Dorsolateral prefrontal cortex (tissue), 122 donors: ENCODE measurements at places on chromosomes 3 and 15. TPM values are rescaled to one million over a fixed set of nuclear protein-coding genes. Genes with fewer than 3 reads are reported as not detected.

KBTBD13 gene
- not detected for total RNA-seq

TTLL13 gene
- 3.0 TPM for total RNA-seq

C3orf49 gene
- total RNA-seq: not detected

C3orf70 gene
- 33.4 TPM for total RNA-seq

PCSK6 gene
- total RNA-seq: 58.0 TPM

ECE2 gene
- total RNA-seq: 19.3 TPM

LRRC57 gene
- 27.6 TPM for total RNA-seq

GCNT3 gene
- total RNA-seq: not detected

DNA sequence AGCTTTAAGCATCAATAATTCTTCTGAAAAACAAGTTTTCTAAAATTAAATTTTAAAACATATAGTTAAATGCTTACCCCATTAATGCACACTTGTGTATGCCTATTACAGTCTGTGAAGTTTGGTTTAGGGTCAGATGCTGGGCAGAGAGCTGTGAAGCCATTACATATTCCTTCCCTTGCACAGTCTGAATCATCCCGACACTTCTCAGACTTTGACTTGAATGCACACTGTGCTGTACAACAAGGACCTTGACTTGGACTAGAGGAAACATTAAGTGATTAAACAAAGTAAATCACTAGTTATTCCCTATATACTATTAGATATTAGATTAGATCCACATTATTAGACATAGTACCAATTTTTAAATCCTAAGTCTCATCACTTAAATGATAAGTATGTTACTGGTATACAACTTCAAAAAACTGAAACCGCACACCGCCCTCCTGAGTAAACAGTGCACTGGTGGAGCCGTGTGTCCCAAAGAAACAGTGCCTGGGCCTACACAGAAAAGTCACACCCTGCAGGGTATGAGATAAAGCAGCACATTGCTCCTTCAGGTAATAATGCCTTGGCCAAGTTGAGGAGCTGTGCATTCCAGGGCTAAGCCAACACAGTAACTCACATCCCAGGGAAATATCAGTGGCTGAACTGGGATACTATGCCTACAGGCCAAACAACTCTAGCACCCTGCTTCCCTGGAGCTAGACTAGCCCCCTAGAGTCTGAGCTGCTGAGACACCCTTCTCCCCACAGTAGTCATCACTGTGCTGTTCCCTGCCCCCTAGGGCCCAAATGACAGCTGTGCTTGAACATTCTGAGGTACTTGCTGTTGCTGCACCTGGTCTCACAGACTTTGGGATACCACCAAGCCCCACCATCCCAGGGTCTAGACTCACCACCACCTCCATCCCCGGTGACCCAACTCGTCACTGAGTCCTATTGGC lies 137.5 kb downstream of the ADAM10 start:
- no peak for DNase-seq

GRCh38 chr3:123778991-123779622 lies 105.0 kb downstream of the MYLK start:
- DNase-seq: no peak

- no peak for DNase-seq
These were observed 12.9 kb downstream of the GABRB3 start for GRCh38 chr15:26759986-26760385.

- DNase-seq: no peak
These were observed 3.5 kb downstream of the NR2E3 start for GRCh38 chr15:71813723-71814470.

DNA sequence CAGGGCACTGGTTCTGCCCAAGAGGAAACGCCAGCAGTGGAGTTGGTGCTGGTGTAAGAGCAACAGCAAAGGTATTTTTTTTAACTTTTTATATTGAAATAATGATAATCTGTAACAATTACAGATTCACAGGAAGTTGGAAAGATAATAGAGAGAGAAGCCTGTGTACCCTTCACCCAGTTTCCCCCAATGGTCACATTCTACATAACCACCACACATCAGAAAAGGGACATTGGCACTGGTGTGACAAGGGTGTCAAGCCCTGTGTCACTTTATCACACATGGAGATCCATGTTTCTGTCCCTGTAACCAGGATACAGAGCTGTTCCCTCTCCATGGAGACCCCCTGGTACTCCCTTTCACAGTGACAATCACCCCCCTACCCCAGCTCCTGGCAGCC lies 9.1 kb upstream of the PLXNA1 start:
- no peak for DNase-seq

GRCh38 chr15:40927495-40927872 lies 1.7 kb upstream of the DLL4 start:
- no peak for DNase-seq

GRCh38 chr3:158217992-158218391 lies 108.1 kb downstream of the RSRC1 start:
- no peak for DNase-seq

GRCh38 chr3:13378155-13378554 lies 42.0 kb downstream of the NUP210 start:
- no peak for DNase-seq

DNA sequence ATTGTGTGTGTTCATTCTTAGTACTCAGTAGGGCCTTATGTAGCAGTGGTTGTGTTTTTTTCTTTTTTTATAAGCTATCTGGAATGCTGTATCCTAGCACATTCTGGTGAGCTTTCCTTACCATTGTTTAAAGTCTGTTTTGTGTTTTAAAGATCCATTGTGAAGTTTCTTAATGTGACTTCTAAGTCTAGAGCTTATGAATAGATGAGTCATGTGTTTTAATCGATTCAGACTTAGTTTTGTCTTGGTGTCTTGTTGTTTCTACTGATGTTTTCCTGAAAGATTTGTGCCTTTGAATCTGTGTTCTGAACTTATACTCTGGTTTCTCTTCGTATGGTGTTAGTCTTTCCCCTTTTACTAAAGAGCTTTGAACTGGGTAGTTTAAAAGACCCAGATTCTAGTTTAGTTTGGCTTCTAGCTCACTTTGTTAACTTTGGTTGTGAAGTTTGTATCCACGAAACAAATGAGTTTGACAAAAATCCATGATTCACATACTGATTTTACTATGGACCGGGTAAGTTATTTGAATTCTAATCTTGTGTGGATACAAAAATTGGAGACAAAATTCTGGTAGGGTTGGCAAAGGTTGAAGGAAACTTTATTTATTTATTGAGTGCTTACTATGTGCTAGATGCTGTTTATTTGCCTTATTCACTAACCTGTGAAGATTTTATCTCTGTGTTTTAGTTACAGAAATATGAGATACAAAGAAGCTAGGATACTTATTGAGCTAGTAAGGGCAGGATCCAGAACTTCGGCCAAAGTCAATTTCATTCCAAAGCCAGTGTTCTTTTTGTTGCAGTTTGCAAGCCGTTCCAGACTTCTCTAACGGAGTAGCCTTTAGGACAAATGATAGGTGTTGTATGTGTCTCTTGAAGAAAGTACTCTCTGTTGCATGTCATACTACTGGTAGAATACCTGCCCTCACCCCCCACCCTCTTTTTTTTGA lies 24.8 kb downstream of the AKAP13 start:
- DNase-seq: no peak
